ENCODE measurements at places on chromosomes 1 and 21. TPM values are rescaled to one million over a fixed set of nuclear protein-coding genes. Genes with fewer than 3 reads are reported as not detected.

AMY2B gene
- total RNA-seq, result 53.7 TPM

EXTL1 gene
- total RNA-seq, result 39.9 TPM

TCHHL1 gene
- total RNA-seq, result not detected

RUNX3 gene
- total RNA-seq, result 2.0 TPM

LENEP gene
- total RNA-seq, result not detected

RPRD2 gene
- total RNA-seq, result 42.8 TPM

CASQ1 gene
- total RNA-seq, result 1.1 TPM

HJV gene
- total RNA-seq, result not detected

DNA sequence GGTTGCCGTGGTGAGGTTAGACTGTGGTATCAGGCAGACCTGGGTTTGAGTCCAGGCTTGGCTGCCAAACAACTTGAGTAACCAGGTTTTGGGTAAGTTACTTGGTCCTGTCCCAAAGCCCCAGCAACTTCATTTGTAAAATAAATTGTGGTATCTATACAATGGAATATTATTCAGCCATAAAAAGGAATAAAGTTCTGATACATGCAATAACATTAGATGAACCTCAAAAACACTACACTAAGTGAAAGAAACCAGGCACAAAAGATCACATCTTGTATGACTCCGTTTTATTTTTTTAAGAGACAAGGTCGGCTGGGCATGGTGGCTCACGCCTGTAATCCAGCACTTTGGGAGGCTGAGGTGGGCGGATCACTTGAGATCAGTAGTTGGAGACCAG, 16.4 kb upstream of the MIXL1 start:
- no peak for DNase-seq

- DNase-seq, result no peak
Observed at GRCh38 chr1:171446386-171446785, 38.9 kb upstream of the PRRC2C start.

DNA sequence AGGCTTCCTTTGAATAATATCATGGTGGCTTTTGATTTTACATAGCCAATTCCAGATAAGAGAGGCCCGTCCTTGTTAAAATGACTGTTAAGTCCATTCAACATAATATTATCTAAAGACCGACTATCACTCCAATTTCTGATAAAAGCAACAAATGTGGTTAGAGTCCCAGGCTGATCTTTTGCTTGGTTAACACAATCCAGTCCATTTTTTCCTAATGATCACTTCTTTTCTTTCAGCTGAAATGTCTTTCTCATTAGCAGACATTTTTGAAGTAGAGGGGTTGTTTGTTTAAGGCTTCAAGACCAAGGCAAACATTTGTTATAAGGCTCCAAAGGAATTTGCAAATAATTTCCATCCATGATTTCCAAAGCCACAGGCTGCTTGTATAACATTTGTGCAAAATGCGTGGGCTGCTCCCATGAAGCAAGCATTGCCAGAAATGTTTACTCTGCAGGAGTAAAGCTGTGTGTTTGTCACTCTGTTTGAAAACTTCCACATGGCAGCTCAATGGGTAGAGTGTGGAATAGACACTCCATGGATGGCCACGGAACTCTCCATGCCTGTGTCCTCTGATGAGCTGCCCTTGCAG, 111.5 kb downstream of the PSMG1 start:
- no peak for DNase-seq

GRCh38 chr1:228213917-228214808, 6.3 kb downstream of the OBSCN start:
- no peak for DNase-seq

- DNase-seq, result no peak
Observed at GRCh38 chr1:113983826-113984225, 4.6 kb downstream of the OLFML3 start.

GRCh38 chr1:56424744-56425493, 154.4 kb downstream of the PLPP3 start:
- DNase-seq, result no peak

DNA sequence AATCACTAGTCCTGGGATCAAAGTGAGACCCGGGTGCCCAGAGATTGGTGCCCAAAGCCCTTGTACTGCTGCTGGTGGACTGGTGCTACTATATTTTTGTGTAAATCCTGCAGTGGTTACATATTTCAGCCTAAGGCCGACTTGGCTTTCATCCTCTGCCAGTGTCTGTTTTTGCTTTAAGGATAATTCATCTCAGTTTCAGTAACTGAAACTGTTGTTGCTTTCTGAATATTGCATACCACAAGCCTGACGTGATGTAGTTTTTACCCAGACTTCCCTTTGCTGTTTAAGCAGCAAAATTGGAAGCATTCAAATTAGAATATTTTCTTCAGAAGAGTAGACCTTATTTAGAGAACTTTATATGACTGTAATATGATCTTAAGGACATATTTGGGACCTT, 341.8 kb downstream of the RYR2 start:
- no peak for DNase-seq

DNA sequence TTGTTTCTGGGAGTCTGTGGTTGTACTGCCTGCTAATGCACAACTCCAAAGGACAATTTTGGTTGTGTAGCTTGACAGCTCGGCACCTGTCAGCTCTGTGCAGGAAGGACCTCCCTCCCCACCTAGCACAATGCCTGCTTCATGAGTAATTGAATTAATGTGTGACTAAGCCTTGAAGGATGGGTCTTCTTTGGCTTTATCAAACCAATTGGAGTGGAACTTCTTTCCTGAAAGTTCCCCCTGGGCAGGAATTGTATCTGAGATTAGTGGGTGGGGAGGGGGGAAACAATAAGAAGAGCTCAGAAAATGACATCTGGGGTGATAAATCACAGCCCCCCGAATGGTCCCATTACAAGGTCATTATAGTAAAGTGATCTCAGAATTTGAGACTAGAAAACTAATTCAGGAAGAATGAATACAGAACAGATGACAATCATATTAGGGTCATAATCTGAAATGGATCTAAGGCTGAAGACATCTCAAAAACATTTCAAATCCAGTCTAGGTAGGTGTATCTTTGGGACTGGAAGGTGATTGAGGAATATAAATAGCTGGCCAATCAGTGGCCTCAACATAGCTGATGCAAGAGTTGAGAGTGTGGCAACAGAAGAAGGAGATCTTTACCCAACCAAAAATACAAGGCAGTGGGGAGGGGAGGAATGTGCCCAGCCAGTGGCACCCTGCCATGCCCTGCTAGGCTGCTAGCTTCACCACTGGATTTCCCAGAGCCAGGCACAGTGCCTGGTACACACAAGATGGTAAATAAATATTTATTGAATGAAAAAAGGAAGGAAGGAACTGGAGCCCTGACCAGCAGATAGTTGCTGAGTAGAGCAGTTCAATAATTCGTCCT, 10.1 kb upstream of the SESN2 start:
- no peak for DNase-seq

DNA sequence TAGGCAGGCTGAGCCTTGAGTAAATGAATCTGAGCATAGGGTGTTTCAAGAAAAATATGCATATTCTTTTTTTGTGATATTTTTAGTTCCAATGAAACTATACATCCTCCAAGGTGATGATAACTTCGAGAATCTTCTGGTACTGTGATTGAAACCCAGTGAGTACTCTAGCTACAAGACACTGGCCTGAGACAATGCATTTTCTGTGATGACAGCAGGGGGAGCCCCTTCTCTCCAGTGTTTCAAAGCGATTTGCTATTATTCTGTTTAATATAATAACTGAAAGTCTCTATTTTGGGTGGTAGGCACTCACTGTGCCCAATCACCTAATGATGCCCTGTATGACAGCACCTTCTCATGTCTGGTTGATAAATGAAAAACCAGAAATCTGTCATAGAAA, 12.1 kb downstream of the IRF2BP2 start:
- no peak for DNase-seq

DNA sequence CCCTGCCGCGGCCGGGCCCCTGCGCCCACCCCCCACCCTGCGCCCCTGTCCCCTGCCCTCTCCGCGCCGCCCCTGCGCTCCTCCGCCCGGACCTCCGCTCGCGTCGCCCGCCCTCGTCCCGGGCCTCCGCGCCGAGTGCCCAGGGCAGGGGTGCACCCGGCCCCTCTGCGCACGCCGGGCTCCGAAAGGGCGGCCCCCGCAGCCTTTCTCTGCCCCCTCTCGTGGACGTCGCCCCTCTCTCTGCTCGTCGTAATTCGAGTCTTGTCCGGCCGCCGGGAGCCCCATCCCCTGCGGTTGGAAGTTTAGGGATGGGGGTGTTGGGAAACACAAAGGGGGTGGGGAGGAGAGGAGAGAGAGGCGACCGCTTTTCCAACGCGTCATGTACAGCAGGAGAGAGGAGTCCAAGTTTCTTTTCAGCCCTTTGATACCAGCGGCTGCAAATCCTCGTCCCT, 407 bp downstream of the GALNT2 start:
- peak; percentile 74 for DNase-seq

GRCh38 chr1:100806601-100807000, 87.1 kb downstream of the VCAM1 start:
- no peak for DNase-seq

- no peak for DNase-seq
Observed at GRCh38 chr1:99784809-99785255, 18.4 kb upstream of the FRRS1 start.

DNA sequence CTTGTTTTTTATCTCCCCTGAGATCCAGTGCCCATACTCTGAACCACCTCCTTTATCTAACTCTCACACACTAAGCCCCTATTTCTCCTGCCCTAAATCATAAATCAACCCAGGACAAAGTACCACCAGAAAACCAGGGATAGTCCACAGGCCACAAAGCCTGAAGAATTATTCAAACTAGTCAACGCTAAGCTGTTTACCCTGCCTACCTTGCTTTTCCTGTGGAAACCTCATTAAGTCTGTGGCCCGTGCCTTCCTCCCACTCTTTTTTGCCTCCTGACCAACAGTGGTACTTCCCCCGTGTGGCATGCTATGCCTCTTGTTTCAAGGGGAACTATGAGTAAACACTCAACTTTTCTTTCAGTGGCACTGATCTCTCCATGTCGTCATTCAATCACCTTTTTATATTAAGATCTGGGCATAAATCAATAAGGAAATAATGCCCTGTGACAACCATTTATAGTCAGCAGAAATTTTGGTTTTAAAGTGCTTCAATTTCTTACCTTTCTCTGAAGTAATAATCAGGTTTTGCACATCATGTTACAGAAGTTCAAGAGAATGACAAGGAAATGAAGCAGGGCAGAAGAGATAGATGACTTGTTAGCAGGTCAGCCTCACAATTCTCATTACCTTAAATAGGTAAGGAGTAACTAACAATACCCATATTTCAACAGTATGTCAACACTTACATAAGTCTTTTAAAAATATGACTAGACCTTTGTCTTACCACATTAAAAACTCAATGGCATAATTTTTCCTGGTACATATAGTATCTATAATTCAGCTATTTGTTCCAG, 32.1 kb downstream of the EYA3 start:
- no peak for DNase-seq

GRCh38 chr1:24735509-24736375, 9.5 kb upstream of the CLIC4 start:
- peak; percentile 42 for DNase-seq
